T-helper 17 cell (primary cell): ENCODE measurements at places on chromosomes 13 and 19.

GRCh38 chr13:20174656-20175405, 14.0 kb upstream of the GJA3 start:
- DNase-seq, result no peak

DNA sequence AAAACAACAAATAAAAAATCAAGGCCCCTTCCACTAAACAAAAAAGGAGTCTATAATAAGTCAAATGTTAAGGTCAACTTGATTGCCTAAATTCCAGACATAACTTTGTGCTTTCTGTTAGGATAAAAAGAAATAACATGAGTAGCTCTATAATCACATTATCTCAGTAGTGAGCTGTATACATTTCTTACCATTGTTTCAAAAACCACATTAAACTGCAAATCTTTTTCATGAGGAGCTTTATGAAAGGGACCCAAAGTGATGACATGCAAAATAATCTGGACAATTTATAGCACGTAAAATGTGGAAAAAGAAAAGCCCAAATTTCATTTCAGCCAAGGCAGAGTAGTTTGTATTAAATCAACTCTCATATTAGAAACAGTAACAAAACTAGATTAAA, 269.2 kb downstream of the KLF12 start:
- DNase-seq, result no peak

DNA sequence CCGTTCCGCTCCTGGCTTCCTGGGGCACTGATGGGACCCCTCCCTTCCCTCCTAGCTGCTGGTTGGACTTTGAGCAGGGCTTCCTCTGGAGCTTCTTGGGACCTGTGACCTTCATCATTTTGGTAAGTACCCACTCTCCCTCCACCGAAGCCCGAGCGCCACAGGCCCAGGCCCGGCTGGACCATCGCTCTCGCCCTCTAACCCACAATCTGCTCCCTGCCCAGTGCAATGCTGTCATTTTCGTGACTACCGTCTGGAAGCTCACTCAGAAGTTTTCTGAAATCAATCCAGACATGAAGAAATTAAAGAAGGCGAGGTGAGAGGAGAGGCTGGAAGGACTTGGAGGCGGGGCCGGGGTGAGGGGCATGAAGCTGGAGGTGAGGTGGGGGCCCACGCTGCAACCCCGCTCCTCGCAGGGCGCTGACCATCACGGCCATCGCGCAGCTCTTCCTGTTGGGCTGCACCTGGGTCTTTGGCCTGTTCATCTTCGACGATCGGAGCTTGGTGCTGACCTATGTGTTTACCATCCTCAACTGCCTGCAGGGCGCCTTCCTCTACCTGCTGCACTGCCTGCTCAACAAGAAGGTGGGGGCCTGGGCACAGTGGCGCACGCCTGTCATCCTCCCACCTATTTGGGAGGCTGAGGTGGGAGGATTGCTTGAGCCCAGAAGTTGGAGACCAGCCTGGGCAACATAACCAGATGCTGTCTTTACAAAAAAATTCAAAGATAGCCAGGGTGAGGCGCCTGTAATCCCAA, 12.3 kb downstream of the DDX39A start:
- DNase-seq, result no peak

DNA sequence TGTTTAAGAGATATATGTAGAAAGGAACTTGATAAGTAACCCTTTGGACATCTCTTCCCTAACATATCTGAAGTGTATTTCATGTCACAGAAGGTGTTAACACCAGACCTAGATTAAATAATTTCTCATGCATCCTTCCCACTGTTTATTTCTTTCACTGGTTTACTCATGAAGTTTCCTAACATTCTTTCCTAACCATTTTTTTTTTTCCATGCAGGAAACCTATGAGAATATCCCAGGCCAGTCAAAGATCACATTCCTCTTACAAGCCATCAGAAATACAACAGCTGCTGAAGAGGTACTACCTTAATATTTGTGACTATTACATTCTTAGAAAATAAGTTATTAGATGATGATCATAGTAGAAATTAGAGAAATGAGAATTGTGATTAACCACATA, 28.8 kb downstream of the IPO5 start:
- DNase-seq, result no peak

GRCh38 chr13:37544995-37545394, 53.6 kb downstream of the POSTN start:
- no peak for DNase-seq

- DNase-seq, result no peak
Observed at GRCh38 chr19:14715841-14716240, 26.0 kb downstream of the ZNF333 start.

DNA sequence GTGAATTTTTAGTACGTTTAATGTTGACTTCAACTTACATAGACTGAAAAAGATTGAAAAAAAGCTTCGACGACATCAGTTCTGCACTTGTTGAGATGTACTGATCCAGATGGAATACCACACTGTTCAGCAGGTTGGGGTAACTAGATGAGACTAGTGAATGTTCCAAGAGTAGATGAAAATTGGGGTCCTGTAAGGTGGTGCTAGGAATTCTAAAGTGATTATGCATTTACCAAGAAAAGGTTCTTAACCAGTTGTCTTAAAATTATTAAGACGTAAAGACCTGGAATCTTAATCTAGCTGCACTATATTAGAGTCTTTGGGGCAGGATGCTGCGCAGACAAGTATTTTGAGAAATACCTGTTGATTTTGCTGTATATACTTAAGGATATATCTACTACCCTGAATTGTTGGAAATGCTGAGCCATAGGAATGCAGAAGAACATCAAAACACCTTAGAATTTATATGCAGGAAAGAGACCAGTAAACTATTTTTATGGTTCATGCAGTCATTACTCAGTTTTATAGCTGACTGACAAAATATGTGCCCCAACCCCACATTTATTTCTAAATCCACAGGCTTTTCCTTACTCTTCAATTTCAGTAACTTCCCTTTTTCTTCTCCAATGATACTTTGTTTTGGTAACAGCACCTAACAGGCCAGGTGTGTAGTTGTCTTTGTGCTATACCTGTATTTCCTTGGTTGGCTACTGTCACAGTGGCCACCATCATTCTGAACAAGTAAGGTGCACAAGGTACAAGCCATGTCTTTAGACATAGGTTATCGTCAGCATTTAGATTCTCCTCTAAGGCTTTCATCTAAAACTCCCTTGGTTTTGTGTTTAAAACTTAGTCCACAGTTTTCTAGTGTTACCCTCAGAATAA, 8.6 kb downstream of the MIR17HG start:
- DNase-seq, result no peak

DNA sequence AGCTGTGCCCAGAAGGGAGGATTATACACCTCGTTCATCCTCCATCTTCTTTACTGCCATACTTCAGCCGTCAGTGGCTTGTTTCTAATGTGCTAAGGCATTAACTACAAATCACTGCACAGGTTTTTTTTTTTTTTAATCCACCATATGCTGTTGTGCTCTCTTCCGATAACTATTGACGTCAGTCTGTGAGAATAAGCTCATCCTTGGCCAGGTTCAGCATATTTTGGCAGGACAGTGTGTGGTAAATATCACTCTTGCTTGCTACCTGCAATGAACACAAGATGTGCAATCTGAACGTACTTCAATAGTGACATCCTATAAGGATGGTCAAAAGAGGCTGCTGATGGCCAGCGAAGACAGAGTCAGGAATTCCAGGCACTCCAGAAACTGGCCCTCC, 2030.7 kb upstream of the PCDH20 start:
- DNase-seq, result no peak

GRCh38 chr19:8377598-8377997, 12.6 kb upstream of the RAB11B start:
- no peak for DNase-seq

DNA sequence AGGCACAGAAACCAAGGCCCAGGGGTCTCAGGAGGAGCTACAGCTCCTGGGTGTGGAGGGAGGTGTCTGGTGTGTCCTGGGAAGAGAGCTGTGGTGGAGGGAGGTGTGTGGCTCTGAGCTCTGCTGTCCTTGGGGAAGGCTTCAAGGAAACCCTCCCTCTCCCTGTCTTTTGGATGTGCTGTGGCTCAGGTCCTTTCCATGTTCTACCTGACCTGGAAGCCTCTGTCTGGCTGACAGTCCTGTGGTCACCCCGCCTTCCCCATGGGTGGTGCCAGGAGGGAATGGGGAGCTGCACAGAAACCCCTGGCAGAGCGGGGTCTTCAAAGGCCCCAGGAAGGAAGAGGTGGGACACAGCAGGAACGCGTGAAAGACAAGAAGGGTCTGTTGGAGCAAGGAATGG, 617 bp upstream of the CEACAM7 start:
- no peak for DNase-seq

DNA sequence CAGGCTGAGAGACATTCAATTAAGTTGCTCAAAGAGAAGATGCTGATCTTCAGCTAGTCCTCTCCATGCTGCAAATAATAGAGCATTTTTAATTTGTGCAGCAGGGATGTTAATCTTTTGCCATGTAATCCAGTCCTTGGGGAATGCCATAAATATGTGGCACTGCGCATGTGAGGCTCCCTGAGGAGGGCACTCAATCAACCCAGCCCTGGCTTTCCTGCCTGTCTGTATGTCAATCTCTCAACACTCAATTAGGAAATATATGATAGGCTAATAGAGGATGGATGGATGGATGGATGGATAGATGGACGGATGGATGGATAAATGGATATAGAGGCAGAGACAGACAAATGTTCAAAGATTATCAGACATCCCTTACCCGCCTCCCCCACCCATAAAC, 31.6 kb upstream of the POP4 start:
- DNase-seq, result no peak

DNA sequence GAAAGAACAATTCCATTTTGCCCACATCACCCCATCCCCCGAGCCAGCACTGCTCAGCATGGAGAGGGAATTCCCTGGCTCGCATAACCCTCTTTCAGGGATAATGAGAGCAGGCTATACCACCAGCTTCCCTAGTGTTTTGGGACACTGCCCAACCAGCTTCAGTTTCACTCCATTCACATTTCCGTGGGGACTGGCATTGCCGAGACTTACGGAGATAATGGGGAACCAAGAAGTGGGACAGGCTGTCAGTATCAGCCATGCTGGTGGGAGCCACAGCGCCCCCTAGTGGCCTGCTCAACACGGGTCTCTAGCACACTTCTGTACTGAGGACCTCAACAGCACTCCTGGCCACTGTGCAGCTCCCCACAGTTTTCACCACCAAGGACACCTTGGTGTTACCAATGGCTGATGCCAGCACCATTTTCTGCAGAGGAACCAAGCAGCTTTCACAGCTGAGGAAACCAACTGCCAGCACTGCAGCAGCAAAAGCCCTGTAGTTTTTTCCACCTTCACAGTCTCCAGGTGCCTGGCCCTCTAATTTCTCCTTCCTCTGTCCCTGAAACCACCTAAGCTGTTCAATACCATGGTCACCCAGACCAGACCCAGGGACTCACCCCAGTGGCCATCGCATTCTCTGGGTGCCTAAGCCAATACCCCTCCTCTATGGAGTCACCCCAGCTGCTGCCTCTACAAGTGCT, 23.7 kb downstream of the SLC6A16 start:
- peak; percentile 68 for DNase-seq

DNA sequence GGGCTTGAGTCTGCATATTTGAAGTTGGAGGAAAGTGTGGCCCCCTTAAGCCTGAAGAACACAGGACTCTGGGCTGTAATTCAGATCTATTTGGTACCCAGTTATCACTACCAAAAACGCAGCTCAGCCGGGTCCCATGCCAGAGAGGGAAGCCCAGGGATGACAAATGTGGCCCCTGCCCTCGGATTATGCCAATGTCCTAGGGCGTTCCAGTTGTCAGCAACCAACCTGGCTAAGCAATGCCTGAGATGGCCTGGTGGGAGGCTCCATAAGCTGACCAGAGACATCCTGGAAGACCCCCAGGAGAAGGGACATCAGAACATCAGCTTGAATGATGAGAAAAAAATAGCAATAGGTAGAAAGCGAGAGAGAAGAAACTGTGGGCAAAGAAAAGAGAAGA, 79.6 kb upstream of the UQCRFS1 start:
- DNase-seq, result no peak

DNA sequence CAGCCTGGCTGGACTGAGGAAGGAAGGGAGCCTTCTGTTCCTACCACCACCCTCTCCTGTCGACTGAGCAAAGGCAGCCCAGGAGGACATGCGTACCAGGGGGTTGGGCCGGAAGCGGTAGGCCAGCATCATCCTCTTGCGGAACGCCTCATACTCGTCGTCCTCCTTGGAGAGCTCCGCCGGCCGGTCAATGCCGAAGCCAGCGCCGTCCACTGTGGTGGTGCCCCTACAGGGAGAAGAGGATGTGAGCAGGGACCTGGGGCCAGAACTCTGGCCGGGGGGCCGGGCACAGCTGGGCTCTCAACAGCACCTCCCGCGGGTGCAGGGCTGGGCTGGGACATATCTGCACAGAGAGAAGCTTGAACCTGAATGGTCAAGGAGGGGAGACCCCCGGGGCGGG, 3.8 kb upstream of the TM6SF2 start:
- no peak for DNase-seq

DNA sequence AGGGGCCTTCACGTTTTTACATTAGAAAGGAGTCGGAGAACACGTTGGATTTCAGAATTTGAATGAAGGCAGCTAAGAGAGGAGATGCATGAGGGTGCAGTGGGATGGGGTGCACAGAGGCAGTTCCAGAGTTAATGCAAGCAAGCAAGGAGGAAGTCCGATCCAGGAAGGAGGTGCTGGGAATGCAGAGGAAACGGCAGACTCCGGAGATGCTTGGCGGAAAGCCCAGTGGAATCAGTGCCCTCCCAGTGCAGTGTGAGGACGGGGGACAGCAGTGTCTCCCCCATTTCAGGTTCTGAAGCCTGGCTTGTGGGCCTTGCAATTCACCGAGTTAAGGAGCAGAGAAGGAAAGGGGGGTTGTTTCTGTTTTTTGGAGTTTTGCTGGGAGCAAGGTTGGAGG, 100.4 kb downstream of the COL4A2 start:
- no peak for DNase-seq

DNA sequence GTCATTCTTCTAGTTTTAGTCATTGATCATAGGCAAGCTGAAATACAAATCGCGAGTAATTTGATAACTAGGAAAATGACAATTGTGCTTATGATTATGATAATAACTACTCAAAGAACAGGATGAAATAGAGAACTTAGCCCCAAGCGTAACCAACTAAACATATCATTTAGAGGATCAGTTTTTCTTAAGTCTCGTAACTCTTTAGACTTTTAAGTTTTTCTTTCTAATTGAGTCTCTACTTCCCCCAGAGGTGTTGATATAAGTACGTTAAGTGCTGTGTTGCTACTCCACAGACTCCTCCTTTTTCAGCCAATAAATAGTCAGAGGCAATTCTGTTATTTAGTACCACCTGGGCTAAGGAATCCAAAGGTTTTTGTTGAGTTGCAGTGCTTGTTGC, 96.3 kb downstream of the NHLRC3 start:
- DNase-seq, result no peak
